ENCODE measurements at places on chromosomes 3 and 15. TPM values are rescaled to one million over a fixed set of nuclear protein-coding genes. Genes with fewer than 3 reads are reported as not detected.

DIS3L gene
- 39.3 TPM for total RNA-seq

SLC33A1 gene
- 22.7 TPM for total RNA-seq

HTR3E gene
- not detected for total RNA-seq

HYKK gene
- total RNA-seq = 14.7 TPM

C2CD4A gene
- 0.27 TPM for total RNA-seq

RETNLB gene
- not detected for total RNA-seq

CRABP1 gene
- 2.1 TPM for total RNA-seq

ZNF385D gene
- total RNA-seq = 2.0 TPM

FAM107A gene
- total RNA-seq = 35.2 TPM

TMEM40 gene
- not detected for total RNA-seq

B4GALT4 gene
- total RNA-seq = 15.1 TPM

LRRC2 gene
- 4.6 TPM for total RNA-seq

ADAMTS9 gene
- total RNA-seq = 61.6 TPM

NDUFB4 gene
- 72.3 TPM for total RNA-seq

IL5RA gene
- under 0.01 TPM for total RNA-seq

TKT gene
- total RNA-seq = 138 TPM

PPM1L gene
- total RNA-seq = 37.9 TPM

GMNC gene
- not detected for total RNA-seq

TP63 gene
- total RNA-seq = 0.28 TPM

AADACL2 gene
- total RNA-seq = not detected

ALDH1A2 gene
- 9.1 TPM for total RNA-seq

ARNT2 gene
- total RNA-seq = 16.1 TPM

IL12A gene
- 1.1 TPM for total RNA-seq

WDR72 gene
- 0.28 TPM for total RNA-seq

ITGB5 gene
- total RNA-seq = 203 TPM

NOX5 gene
- total RNA-seq = not detected

RHOV gene
- total RNA-seq = not detected

PRSS50 gene
- 0.81 TPM for total RNA-seq

STRC gene
- total RNA-seq = 0.71 TPM

FGF7 gene
- total RNA-seq = 111 TPM

SPRED1 gene
- total RNA-seq = 15.3 TPM

ITIH1 gene
- not detected for total RNA-seq

ADAMTSL3 gene
- 39.2 TPM for total RNA-seq

EFCC1 gene
- total RNA-seq = 5.4 TPM

MED12L gene
- total RNA-seq = 0.68 TPM

SENP7 gene
- 32.8 TPM for total RNA-seq

GOLGA8Q gene
- total RNA-seq = not detected
